Mesenchymal stem cell (in vitro differentiated cells and primary cell): ENCODE measurements at places on chromosomes 16 and 17.
A peak's percentile ranks its signal among the peaks of the same experiment; 100 is the strongest.

- H3K4me1 ChIP-seq = peaks cover 7% of the 10 kb centered on the region
- H3K27me3 ChIP-seq = peaks cover 47% of the 10 kb centered on the region
- H3K27ac ChIP-seq = no peak overlapping the region
- H3K36me3 ChIP-seq = no peaks in the 10 kb centered on the region
Observed at GRCh38 chr16:85722128-85722893, 28.6 kb downstream of the C16orf74 start.

GRCh38 chr16:30895627-30896260, 670 bp upstream of the CTF1 start:
- no peak for DNase-seq
- H3K4me3 ChIP-seq = no peak overlapping the region
- H3K4me1 ChIP-seq = peaks cover 29% of the 10 kb centered on the region
- H3K27ac ChIP-seq = peak overlapping the region; percentile 97
- no peaks in the 10 kb centered on the region for H3K27me3 ChIP-seq

DNA sequence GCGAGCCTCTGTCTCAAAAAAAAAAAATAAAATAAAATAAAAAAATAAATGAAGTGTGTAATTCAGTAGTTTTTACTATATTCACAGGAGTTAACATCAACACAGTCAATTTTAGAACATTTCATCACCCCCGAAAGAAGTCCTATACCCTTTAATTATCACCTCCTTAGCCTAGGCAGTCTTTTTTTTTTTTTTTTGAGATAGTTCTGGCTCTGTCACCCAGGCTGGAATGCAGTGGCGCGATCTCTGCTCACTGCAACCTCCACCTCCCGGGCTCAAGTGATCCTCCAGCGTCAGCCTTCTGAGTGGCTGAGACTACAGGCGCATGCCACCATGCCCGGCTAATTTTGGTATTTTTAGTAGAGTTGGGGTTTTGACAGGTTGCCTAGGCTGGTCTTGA, 150.7 kb downstream of the SNX29 start:
- H3K4me1 ChIP-seq = no peaks in the 10 kb centered on the region
- peaks cover 8% of the 10 kb centered on the region for H3K36me3 ChIP-seq
- no peak overlapping the region for H3K27ac ChIP-seq
- no peak overlapping the region for H3K4me3 ChIP-seq
- no peak for DNase-seq
- H3K27me3 ChIP-seq = no peaks in the 10 kb centered on the region

DNA sequence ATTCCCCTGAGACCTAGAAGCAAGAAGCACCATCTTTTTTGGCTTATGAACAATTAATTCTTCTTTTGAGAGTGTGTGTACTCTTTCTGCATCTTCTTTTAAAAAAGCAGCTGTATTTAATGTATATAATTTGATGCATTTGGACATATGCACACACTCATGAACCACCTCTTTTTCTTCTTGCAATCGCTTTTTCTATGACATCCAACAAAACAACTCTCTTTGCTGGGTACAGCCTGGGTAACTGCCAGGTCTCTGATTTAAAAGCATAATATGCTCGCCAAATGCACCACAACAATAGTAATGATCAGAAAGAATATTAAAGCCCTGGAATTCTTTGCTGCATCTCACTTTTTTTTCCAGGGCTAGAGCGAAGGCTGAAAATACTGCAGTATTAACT, 97.3 kb downstream of the HAPSTR1 start:
- DNase-seq = no peak
- H3K4me3 ChIP-seq = no peak overlapping the region
- no peak overlapping the region for H3K27ac ChIP-seq
- peaks cover 29% of the 10 kb centered on the region for H3K27me3 ChIP-seq
- peaks cover 4% of the 10 kb centered on the region for H3K36me3 ChIP-seq

DNA sequence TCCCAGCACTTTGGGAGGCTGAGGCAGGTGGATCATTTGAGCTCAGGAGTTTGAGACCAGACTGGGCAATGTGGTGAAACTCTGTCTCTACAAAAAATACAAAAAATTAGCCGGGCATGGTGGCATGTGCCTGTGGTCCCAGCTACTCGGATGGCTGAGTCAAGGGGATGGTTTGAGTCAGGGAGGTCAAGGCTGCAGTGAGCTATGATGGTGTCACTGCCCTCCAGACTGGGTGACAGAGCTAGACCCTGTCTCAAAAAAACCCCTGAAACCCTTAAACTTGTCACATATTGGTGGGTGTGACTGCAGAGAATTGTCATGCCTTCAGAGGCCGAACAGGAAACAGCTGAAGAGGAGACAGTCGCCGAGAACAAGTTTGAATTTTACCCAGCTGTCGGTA, 13.4 kb downstream of the RPTOR start:
- no peak for DNase-seq
- H3K4me1 ChIP-seq = peaks cover 25% of the 10 kb centered on the region
- H3K27ac ChIP-seq = no peak overlapping the region
- H3K36me3 ChIP-seq = peaks cover 3% of the 10 kb centered on the region
- H3K27me3 ChIP-seq = no peaks in the 10 kb centered on the region

DNA sequence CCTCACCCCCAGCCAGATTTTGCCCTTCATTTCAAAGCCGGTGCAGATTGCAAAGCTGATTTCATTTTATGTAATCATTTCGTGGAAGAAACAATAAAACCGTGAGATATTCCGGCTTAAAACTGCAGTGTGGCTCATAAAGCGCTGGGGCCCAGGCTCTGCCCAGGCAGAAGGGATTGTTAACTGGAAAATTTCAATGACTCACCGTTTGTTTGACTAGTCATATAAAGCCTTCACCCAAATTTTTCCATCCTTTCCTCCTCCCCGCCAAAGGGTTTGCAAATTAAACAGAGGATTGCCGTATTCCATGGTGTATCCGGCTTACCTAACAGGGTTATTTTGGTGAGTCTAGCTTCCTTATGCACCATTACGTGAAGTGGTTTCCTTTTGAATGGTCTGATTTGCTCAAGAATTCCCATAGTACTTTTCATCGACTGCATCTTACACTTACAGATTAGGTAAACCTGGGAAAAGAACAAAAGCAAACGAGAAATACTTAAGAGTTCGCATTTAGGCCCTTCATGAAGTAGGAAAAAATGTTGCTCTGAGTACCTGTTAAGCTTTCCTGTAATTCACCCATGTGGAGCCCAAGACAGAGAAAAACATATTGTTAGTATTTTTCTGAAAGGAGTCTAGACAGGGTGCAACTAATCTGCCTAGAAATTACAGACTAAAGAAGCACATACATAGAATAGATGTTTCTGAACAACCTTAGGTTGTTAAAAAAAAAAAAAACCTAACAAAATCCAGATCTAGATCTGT, 949 bp upstream of the GSPT1 start:
- peak overlapping the region; percentile 18 for H3K27ac ChIP-seq
- H3K27me3 ChIP-seq = no peaks in the 10 kb centered on the region
- H3K36me3 ChIP-seq = no peaks in the 10 kb centered on the region
- DNase-seq = peak; percentile 65
- H3K4me3 ChIP-seq = no peak overlapping the region

- H3K36me3 ChIP-seq = no peaks in the 10 kb centered on the region
- H3K4me3 ChIP-seq = no peak overlapping the region
- no peak for DNase-seq
- H3K4me1 ChIP-seq = no peaks in the 10 kb centered on the region
- H3K27me3 ChIP-seq = peaks cover 6% of the 10 kb centered on the region
- no peak overlapping the region for H3K27ac ChIP-seq
Observed at GRCh38 chr17:1322014-1322428, 42.6 kb downstream of the TRARG1 start.

GRCh38 chr17:62627219-62627903, at the start of gene MRC2:
Gene MRC2 (plus strand): TSS chr17:62627670. CDS start chr17:62627803, 133 bp downstream.
- DNase-seq = peak; percentile 92
- peak within 1 kb of the TSS; percentile 89 for H3K4me3 ChIP-seq
- H3K4me1 ChIP-seq = peaks cover 43% of the 10 kb centered on the region
- H3K27ac ChIP-seq = peak within 1 kb of the TSS; percentile 95
- peaks cover 34% of the 10 kb centered on the region for H3K36me3 ChIP-seq
- no peaks in the 10 kb centered on the region for H3K27me3 ChIP-seq

- H3K4me1 ChIP-seq = peaks cover 10% of the 10 kb centered on the region
- H3K36me3 ChIP-seq = no peaks in the 10 kb centered on the region
- DNase-seq = peak; percentile 54
- H3K4me3 ChIP-seq = no peak overlapping the region
Observed at GRCh38 chr16:1300664-1301476, 8.6 kb upstream of the UBE2I start.

- DNase-seq = no peak
- no peaks in the 10 kb centered on the region for H3K36me3 ChIP-seq
- H3K4me3 ChIP-seq = no peak overlapping the region
- no peaks in the 10 kb centered on the region for H3K4me1 ChIP-seq
Observed at GRCh38 chr16:9429646-9430330, 338.3 kb downstream of the HAPSTR1 start.

GRCh38 chr16:22397931-22398330, 23.5 kb upstream of the CDR2 start:
- H3K4me3 ChIP-seq = no peak overlapping the region
- peaks cover 10% of the 10 kb centered on the region for H3K4me1 ChIP-seq
- H3K36me3 ChIP-seq = no peaks in the 10 kb centered on the region
- no peak for DNase-seq
- peak overlapping the region; percentile 48 for H3K27ac ChIP-seq
- H3K27me3 ChIP-seq = no peaks in the 10 kb centered on the region

DNA sequence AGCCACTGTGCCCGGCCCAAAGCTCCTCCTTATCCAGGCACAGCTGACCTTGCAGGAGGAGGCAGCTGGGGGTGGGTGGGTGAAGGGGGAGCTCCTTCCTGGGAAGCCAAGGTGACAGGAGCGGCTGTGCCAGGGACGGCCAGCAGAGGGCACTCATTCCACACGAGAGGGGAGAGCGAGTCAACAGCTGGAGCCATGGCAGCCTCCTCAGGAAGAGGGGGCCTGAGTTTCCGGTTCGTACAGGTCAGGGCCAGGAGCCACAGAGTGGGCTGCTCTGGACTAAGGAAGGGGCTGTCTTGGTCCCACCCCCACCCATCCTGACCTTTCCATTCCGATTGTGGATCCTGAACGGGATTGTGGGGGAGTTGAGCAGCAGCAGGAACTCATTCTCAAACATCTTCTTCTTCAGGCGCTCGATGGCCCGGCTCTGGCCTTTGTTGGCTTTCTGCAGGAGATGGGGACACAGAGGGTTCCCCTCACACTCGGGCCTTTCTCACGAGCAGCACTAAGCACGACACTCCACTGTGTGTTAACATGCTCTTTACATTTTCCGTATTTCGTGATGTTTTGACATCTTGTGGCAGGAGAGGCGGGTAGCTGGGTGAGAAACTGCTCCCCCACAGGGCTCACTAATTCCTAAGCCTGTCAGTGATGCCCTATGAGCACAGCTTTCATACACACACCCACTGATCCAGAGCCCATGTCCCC, 61.6 kb downstream of the TIMM22 start:
- no peak overlapping the region for H3K27ac ChIP-seq
- no peak overlapping the region for H3K4me3 ChIP-seq
- peaks cover 76% of the 10 kb centered on the region for H3K36me3 ChIP-seq
- peak; percentile 39 for DNase-seq
- H3K4me1 ChIP-seq = peaks cover 7% of the 10 kb centered on the region

- DNase-seq = no peak
- H3K4me1 ChIP-seq = no peaks in the 10 kb centered on the region
- H3K4me3 ChIP-seq = no peak overlapping the region
- H3K36me3 ChIP-seq = no peaks in the 10 kb centered on the region
- H3K27ac ChIP-seq = no peak overlapping the region
Observed at GRCh38 chr16:7268182-7268581, 64.5 kb upstream of the RBFOX1 start.

- peaks cover 2% of the 10 kb centered on the region for H3K4me1 ChIP-seq
- DNase-seq = no peak
- H3K27ac ChIP-seq = no peak overlapping the region
- H3K36me3 ChIP-seq = no peaks in the 10 kb centered on the region
- H3K4me3 ChIP-seq = no peak overlapping the region
- no peaks in the 10 kb centered on the region for H3K27me3 ChIP-seq
Observed at GRCh38 chr16:72996291-72997062, 51.5 kb downstream of the ZFHX3 start.

GRCh38 chr16:10541366-10541765, 39.0 kb downstream of the EMP2 start:
- H3K27me3 ChIP-seq = no peaks in the 10 kb centered on the region
- no peak overlapping the region for H3K4me3 ChIP-seq
- no peaks in the 10 kb centered on the region for H3K36me3 ChIP-seq
- no peak overlapping the region for H3K27ac ChIP-seq

- no peak for DNase-seq
- H3K4me3 ChIP-seq = no peak overlapping the region
- H3K4me1 ChIP-seq = peaks cover 4% of the 10 kb centered on the region
Observed at GRCh38 chr17:82710499-82711232, 5.8 kb upstream of the FN3KRP start.

DNA sequence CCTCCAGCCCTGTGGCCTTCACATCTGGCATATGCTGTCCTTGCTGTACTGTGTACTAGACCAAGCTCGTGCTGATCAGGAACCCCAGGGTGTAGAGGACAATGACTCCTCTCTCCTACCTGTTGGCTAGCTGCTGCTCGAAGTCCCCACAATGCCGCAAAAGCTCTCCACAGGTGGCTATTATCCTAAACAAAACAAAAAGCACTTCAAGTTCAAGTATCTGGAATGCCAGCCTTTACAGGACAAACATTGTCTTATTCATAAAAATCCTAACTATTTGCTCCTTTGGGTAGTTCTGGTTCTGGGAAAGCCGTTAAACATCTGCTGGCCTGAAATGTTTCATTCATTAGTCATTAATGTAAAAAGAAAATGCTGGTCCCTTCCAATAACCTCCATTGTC, 42.8 kb downstream of the COG7 start:
- peak overlapping the region; percentile 52 for H3K27ac ChIP-seq
- no peak overlapping the region for H3K4me3 ChIP-seq
- H3K4me1 ChIP-seq = peaks cover 11% of the 10 kb centered on the region
- DNase-seq = no peak

DNA sequence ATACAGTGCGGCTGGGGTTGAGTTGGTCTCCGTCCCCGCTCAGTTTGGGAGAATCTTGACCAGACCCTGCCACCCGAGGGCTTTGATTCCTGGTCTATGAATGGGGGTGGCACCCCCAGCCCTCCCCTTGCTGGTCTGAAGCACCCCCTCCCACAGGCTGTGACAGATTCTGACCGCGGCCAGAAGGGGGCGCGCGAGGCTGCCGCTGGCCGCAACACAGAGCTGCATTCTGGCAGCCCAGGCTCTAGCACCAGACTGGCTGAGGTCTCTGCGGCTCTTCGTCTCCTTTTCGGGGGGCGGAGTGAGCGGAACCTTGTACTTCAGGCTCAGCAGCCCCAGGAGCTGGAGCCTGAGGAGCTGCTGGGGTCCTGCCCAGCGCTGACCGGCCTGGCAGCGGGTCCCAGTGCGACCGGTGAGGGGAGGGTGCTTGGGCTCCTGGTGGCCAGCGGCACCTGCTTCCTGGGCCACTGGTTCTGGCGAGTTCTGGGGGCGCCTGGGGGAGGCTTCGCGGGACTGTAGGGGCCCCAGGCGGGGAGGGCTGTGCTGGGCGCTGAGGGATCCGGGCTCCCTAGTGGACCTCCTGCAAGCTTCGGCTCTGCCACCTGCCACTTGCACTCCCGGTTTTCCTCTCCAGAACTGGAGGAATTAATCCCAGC, 1011.6 kb downstream of the KCNJ18 start:
- H3K4me3 ChIP-seq = no peak overlapping the region
- no peaks in the 10 kb centered on the region for H3K36me3 ChIP-seq
- no peak overlapping the region for H3K27ac ChIP-seq
- DNase-seq = no peak
- no peaks in the 10 kb centered on the region for H3K4me1 ChIP-seq
